ENCODE measurements at places on chromosomes 2 and 18.

- peak; percentile 1 for DNase-seq
These were observed 559.5 kb downstream of the PIK3C3 start for GRCh38 chr18:42514512-42514911.

DNA sequence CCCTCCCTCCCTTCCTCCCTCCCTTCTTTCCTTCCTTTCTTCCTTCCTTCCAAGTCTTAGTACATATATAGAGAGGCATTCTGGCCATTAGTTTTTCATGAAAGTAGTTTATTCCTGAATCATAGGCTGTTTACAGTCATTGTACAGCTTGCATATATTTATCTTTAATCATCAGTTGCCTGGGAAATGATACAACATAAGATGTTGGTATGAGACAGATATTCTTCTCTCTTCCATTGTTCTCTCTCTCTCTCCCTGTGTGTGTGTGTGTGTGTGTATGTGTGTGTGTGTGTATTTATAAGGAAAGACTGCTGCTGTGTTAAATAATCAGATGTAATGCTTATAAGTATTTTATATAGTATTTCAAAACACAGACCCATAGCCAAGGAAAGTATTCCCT, 289.8 kb upstream of the UBE2E3 start:
- DNase-seq, result no peak

DNA sequence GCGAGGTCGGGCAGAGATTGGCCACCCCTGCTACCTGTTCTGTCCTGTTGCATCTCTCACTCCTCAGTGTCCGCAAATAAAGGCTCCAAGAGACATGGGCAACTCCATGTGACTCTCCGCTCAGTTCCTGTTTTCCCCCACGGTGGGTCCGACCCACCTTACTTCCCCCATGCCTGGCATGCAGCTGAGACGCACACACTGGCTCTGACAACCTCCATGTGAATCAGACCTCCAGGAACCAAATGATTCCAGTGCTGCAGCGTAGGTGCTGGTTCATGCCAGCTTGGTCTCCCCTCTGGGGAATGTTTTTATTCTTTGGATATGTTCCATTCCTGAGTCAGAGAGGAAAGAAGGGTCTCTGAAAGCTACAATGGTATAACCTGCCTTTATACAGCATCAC, 221.5 kb downstream of the SH3RF3 start:
- DNase-seq, result no peak

DNA sequence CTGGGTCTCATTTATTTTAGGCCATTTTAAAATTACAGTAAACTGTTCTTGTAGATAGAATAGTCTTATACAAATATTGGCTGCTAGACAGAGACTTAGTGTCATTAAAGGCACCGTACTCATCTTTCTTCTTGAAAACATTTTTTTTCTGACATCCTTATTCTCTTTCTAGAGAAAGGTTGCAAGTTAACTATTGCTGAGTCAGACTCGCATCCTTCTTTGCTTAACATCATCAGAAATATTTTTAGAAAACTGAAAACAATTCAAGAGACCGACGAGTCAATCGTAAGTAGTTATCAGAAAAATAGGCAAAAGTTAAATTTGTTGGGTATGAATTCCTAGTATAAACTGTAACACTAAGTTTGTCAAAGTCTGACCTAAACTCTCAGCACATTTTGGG, 72.2 kb downstream of the HNMT start:
- DNase-seq, result no peak
